ENCODE measurements at places on chromosomes 6 and 20.

DNA sequence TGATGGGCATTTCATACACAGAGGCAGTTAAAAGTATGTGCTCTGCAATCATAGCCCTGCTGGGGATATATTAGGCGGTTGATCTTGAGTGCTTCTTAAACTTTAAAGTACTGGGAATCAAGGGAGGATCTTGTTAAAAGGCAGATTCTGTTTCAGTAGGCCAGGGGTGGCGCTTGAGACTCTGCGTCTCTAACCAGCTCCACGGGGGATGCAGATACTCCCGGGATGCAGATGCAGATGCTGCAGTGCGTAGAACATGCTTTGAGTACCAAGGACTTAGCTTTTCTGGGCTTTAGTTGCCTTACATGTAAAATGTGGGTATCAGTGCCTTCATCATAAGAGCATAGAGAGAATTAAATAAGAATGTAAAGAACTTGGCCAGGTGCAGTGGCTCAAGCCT lies 44.4 kb upstream of the ENPP5 start:
- DNase-seq, result no peak

GRCh38 chr20:23995905-23996666 lies 7.5 kb upstream of the GGTLC1 start:
- DNase-seq, result peak; percentile 40

DNA sequence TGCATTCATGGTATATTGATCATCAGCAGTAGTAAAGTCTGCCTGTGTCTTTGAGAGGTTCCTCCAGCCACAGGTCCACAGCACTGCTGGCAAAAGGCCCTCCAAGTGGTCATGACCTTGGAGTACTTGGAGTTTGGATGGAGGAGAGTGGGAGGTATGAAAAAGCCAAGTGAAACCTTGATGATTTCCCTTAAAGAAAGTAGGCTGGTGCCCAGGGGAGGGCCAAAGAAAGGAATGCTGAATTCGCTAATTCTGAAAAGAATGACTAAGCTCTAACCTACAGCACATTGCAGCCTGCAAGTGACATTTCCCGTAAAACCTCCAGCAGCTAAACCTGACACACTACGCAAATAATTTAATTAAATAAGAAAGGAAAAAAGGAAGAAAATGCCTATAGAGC lies 223.4 kb upstream of the TAB2 start:
- DNase-seq, result no peak

GRCh38 chr6:90222724-90223198 lies 73.9 kb downstream of the BACH2 start:
- no peak for DNase-seq

GRCh38 chr6:3454273-3455010 lies 2.4 kb downstream of the SLC22A23 start:
- DNase-seq, result no peak

DNA sequence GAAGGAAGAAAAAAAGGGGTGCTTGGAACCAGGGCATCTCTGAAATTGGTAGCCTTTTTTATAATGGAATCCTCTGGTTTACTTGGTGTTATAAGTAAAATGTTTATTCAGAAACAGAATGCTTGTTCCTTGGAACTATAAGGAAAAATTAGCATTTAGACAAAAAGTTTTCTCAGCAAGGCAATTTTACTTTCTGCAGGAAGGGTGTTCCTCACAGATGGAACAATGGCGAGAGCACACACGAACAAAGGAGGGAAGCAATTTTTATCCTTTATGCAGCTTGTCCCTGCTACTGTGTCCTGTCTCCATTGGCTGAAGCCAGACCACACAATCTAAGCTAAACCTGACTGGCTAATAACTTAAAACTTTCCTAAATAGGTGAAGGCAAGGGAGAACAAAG lies 22.7 kb upstream of the FANCE start:
- DNase-seq, result no peak

DNA sequence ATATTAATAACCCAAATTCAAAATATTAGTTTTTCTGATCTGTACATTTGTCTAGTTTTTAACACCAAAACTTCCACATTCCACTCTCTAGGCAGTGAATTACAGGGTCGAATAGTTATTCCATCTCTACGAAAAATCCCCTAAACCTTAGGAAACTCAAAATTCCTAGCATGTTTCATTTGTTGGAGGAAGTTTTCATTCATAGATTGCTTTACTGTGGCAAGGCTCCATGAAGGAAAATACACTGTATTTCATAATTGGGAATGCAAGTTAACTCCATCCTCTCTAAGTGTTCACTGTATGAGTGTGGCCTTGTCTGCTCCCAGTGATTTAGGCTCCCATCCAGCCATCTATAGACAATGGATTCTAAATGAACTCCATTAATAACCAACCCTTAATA lies 296.1 kb downstream of the TENT5A start:
- no peak for DNase-seq

- peak; percentile 19 for DNase-seq
These were observed 1.1 kb upstream of the SIM1 start for GRCh38 chr6:100465701-100466409.

GRCh38 chr6:123953920-123954319 lies 150.3 kb downstream of the NKAIN2 start:
- DNase-seq, result no peak

DNA sequence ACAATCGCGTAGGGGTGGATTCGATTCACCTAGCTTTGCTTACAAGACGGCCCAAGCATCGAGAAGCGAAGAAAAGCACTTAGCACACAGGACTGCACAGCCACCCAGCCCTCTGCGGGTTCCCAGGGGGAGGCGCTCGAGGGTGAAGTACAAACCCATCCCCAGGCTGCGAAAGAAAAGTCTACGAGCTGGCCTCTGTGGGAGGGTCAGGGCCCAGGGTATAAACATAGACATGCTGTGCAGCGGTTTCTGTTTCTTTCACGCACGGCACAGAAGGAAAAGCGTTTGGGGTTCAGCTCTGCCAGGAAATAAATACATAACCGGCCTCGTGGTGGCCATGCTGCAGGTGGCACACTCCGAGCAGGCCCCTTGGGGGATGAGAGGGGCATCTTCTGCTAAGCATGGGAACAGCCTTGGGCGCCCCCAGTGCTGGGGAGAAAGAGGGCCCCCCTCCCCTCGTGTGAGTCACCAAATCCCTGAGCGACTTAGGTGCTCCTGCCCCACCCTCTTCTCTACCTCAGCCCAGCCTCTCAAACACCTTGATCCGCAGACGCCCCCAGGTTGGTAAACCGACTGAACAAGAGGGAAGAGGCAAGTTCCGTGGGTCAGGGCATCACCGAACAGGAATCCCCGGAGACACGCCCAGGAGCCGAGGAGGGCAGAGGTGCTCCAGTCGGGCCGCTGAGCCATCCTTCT lies 91.6 kb upstream of the RIPOR2 start:
- DNase-seq, result no peak

GRCh38 chr6:20876036-20876435 lies 341.8 kb downstream of the CDKAL1 start:
- no peak for DNase-seq

DNA sequence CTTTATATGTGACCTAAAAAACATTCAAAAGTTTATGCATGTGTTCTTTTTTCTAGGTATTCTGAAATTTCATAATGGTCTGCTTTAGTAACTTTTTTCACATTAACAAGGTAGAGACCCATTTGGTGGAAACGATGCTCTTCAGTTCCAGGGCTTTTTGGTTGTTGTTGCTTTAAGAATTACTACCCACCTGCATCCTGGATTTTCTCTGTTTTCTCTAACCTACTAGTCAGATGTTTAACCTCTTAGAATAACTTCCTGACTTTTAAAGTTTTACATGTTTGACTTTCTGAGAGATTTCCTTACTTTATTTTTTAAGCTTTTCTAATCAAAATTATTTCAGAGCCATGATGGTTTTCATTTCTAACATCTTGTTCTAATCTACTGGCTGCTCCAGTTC lies 14.9 kb downstream of the TULP4 start:
- DNase-seq, result no peak

- DNase-seq, result no peak
These were observed 174.7 kb downstream of the ZFAND3 start for GRCh38 chr6:37994223-37994622.

DNA sequence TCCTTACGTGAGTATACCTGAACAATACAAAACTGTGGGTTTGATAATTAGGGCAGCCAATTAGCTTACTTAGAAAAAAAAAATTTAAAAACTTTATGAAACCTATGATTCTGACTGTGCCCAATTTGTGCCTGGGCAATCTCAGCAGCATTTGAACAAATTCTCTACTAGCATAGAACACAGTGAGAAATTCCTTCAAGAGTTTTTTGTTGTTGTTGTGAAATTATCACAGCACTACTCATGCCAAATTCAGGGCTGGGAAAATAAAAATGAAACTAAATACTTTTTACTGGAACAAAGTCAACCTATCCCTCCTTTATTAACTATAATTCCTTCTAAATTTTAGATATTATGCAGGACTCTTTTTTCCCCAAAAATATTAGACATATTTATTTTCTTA lies 42.9 kb downstream of the POU3F2 start:
- DNase-seq, result no peak

DNA sequence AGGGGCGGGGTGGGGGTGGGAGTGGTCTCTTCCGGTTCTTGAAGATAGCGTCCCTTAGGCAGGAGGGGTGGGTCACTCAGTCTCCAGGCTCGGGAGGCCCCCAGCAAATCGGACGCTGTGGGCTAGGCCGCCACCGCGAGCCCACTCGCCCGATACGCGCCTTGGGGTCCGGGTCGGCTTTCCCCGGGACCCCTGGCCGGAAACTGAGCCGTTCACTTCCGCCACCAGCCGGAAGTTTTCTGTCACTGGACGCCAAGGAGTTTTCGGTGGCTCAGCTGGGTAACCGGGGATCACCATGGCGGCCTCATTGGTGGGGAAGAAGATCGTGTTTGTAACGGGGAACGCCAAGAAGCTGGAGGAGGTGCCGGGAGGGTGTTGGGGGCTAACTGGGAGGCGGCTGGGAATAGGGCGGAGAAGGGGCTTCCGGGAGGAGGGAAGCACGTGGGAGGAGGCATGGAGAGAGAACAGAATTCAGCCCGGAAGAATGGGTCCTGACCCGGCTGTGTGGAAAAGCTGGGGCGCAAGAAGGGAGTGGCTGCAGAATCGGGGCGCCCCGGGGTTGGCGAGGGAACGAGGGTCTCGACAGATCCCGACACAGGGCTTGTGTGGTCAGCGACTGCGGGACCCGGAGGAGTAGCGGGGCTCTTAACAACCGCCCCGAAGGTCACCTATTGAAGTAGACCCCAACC lies at the start of gene ITPA:
Gene ITPA, plus strand, starts transcription at position 242 of the 689 bp plus-strand sequence. Its CDS starts 54 bp downstream, at position 296.
- peak; percentile 25 for DNase-seq

GRCh38 chr6:156886409-156886808 lies 109.2 kb downstream of the ARID1B start:
- no peak for DNase-seq

- DNase-seq, result no peak
These were observed 67.2 kb upstream of the KIF25 start for GRCh38 chr6:167930295-167930694.

- DNase-seq, result no peak
These were observed 67.1 kb downstream of the EDN1 start for GRCh38 chr6:12356983-12357972.

DNA sequence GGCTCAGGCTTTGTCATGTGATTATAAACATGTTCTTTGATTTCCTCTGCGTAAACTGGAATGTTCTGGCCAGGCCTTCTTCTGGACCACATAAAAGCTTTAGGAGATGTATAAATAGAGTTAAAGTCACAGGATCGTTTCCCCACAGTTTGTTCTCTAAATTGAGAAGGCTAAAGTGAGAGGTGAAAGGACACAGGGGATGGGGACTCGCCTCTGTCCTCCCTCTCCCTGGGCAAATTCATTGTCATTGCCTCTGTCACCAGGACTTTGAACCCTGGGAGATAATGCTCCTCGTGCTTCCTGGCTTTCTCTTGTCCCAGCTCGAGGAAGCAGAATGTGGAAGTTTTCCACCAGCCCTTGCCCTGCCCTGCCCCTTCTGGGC lies 20.3 kb upstream of the ZFAND3 start:
- no peak for DNase-seq

DNA sequence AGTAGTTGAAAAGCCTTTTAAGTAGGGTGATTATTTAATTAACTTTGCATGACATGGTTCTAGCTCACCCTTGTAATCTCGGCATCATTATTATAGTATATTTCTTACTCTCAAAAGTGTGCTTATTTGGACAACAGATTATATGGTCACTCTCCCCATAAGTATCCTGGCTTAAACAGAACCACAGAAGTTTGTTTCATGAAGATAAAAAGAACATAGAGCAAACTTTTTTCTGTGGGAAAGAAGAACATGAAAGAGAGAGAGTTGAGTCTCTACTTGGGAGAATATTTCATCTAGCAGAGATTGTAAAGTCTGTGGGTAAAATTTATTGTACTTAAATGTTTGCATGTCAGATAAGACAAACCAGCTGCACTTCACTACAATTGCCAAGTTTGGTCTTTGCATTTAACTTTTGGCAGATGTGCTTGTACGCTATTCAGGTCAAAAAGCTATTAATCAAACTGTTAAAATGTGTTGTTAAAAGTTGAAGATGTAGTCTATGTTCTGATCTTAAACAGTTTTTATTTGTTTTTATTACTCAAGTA lies 33.4 kb upstream of the PRIM2 start:
- DNase-seq, result no peak

DNA sequence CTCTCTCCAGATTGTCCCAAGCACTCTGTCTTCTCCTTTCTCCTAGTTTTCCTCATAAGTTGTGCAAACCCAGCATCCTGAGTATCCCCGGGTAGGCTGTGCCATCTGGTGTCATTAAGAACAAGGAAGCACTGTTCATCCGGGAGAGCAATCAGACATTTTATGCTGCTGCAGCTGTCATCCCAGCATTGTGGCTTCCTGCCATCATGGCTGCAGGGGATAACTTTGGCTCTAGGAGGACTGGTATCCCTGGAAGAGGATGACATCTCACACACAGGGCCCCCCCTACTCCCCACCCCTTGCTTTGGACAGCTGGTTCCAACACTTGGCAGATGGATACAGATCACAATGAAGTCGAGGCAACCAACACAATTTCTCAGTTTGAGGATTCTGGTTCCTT lies 1195.1 kb upstream of the MAP3K7 start:
- peak; percentile 33 for DNase-seq

DNA sequence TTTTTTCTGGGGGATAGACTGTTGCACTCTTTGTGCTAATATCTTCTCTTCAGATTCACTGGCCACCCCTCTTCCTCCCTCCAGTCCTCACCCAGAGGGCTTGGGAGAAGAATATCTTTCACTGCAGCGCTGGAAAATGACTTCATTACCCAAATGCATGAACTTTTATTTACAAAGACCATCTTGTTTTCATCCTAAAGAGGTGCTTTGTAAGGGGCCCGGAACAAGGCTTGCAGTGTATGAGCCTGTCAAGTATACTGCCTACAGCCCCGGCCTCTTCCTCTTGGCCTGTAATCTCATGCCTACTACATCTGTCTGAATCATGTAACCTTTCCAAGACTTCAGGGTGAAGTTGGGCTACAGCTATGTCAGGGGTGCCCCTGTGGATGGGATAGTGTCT lies 554 bp upstream of the LAMA4 start:
- no peak for DNase-seq

DNA sequence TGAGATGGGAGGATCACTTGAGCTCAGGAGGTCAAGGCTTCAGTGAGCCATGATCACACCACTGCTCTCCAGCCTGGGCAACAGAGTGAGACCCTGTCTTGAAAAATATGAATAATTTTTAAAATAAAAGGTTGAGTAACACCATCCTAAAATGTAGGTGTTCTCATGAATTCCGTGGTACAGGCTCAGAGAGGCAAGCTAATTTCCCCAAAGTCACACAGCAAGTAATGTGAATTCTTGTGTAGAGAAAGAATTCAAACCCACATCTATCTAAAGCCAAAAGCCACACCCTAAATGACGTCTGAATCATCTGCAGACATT lies 80.5 kb downstream of the ZNF217 start:
- no peak for DNase-seq
